ENCODE measurements at places on chromosomes 5 and 9. TPM values are rescaled to one million over a fixed set of nuclear protein-coding genes. Genes with fewer than 3 reads are reported as not detected.

The BARHL1 gene
- total RNA-seq: not detected

The RNF183 gene
- total RNA-seq: 0.09 TPM

The SLC9A3 gene
- total RNA-seq: 2.9 TPM

The GLRA1 gene
- total RNA-seq: not detected

The CCIN gene
- total RNA-seq: not detected

The OR1J2 gene
- total RNA-seq: not detected

The ANKDD1B gene
- not detected for total RNA-seq

The TAF11L5 gene
- not detected for total RNA-seq

The TMEM245 gene
- total RNA-seq: 45.7 TPM

The CRAT gene
- 32.0 TPM for total RNA-seq

The FAM120A gene
- total RNA-seq: 75.5 TPM

The SNX24 gene
- total RNA-seq: 17.3 TPM

The SPATA31C1 gene
- total RNA-seq: not detected

The FRMPD1 gene
- total RNA-seq: 0.05 TPM

The ACSL6 gene
- not detected for total RNA-seq

The MAPKAP1 gene
- 57.2 TPM for total RNA-seq
